ENCODE measurements at places on chromosomes 1 and 21.

- H3K4me1 ChIP-seq: peaks cover 3% of the 10 kb centered on the region
- no peak overlapping the region for H3K27ac ChIP-seq
- DNase-seq: no peak
- no peak overlapping the region for H3K4me3 ChIP-seq
These were observed 4.2 kb downstream of the PSMB4 start for GRCh38 chr1:151403612-151404011.

- peaks cover 92% of the 10 kb centered on the region for H3K27me3 ChIP-seq
- peaks cover 6% of the 10 kb centered on the region for H3K4me1 ChIP-seq
- H3K27ac ChIP-seq: no peak within 1 kb of the TSS
- H3K4me3 ChIP-seq: peak within 1 kb of the TSS; percentile 29
- H3K36me3 ChIP-seq: no peaks in the 10 kb centered on the region
- DNase-seq: peak; percentile 65
These were observed at the start of gene DMBX1 for GRCh38 chr1:46489638-46490405. TSS of gene DMBX1 (plus strand) at chr1:46489836. CDS start at chr1:46507011, 17,175 bp downstream.

DNA sequence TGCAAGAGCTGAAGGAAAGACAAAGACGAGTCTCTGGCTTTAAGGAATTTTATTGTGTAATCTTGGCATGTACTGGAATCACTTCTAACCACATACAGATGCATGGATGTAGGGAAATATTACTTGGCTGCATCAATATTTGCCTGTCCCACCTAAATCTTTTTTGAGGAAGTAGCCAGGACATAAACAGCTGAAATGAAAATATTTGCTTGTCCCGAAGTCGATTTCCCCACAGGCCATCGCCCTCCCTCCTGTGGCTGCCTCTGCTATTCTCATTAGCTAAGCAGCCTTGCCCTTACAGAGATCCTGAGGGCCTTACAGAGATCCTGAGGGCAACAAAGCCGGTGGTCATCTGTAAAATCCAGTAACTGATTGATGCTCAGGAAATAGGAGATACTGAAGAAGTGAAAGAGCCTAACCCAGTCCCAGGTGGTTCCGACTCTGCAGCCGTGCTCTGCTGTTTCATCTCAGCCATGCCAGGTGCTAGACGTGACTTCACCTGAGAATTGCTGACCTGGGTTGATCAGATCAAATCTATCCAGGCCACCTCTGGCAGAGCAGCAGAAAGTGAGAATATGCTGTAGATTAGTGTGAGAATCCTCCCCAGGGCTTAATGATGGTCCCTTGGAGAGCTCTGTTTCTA is 25.5 kb downstream of the MAN1C1 start:
- no peak overlapping the region for H3K27ac ChIP-seq
- no peak for DNase-seq
- no peaks in the 10 kb centered on the region for H3K4me1 ChIP-seq

DNA sequence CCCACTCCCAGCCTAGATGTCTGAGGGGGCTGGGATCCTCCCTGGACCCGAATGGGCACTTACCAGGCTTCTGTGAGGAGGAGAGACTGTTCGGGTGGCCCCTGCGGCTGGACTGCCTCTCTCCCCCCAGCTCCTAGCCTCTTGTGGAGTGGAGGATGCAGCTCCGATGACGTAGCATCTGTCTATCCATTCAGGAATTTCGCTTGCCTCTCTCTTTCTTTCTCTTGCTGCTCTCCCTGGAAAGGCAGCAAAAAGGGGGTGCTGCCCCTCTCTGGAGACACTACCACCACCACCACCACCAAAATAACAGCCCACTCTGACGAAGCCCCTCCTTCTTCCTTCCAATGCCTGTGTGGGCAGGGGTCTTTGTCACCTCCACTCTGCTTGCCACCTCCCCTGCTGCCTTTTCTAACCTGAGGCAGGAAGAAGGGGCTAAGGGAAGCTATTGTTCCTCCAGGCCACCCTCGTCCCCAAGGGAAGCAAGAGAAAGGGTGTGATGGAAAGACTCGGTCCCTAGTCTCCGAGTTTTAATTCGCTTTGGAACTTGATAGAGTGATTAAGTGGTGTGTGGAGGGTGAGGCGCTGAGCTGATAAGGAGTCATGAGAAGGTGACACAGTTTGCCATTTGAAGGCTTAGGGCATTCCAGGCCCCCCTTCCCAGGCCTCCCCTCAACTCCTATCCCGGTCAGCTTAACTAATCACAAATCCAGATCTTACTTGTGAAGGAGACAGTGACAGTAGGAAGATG is 60.5 kb downstream of the RHBG start:
- peaks cover 57% of the 10 kb centered on the region for H3K27me3 ChIP-seq
- no peak overlapping the region for H3K4me3 ChIP-seq
- H3K27ac ChIP-seq: no peak overlapping the region
- no peaks in the 10 kb centered on the region for H3K36me3 ChIP-seq
- no peaks in the 10 kb centered on the region for H3K4me1 ChIP-seq
- no peak for DNase-seq

- no peak overlapping the region for H3K4me3 ChIP-seq
- no peaks in the 10 kb centered on the region for H3K36me3 ChIP-seq
- no peak for DNase-seq
These were observed 147.5 kb downstream of the PTPRU start for GRCh38 chr1:29383746-29384371.

DNA sequence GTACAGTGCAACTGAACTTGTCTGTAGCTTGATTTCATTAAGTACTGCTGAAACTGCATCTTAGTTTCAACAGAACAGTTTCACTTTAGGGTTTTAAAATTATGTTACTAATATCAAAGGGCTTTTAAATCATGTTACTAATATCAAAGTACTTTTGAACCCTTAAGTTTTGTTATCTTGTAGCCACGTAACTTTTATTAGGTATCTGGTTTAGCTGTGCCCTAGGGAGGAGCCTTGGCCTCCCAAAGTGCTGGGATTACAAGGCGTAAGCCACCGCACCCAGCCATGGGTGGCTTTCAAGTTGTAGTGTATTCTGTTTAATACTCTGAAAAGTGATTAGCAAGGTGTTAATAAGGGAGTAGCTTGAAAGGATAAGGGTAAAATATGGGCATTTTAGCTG is 2.0 kb downstream of the KDM4A start:
- DNase-seq: peak; percentile 24
- peak overlapping the region; percentile 84 for H3K4me3 ChIP-seq
- no peaks in the 10 kb centered on the region for H3K27me3 ChIP-seq
- peak overlapping the region; percentile 98 for H3K27ac ChIP-seq

GRCh38 chr1:31666263-31666963 is 21.7 kb upstream of the PEF1 start:
- no peaks in the 10 kb centered on the region for H3K27me3 ChIP-seq
- peak overlapping the region; percentile 62 for H3K27ac ChIP-seq
- DNase-seq: peak; percentile 88
- H3K4me3 ChIP-seq: no peak overlapping the region
- no peaks in the 10 kb centered on the region for H3K36me3 ChIP-seq

GRCh38 chr1:116804736-116805135 is 50.5 kb downstream of the CD2 start:
- H3K4me1 ChIP-seq: no peaks in the 10 kb centered on the region
- no peaks in the 10 kb centered on the region for H3K36me3 ChIP-seq
- H3K4me3 ChIP-seq: no peak overlapping the region
- no peak overlapping the region for H3K27ac ChIP-seq
- no peaks in the 10 kb centered on the region for H3K27me3 ChIP-seq
- DNase-seq: no peak

DNA sequence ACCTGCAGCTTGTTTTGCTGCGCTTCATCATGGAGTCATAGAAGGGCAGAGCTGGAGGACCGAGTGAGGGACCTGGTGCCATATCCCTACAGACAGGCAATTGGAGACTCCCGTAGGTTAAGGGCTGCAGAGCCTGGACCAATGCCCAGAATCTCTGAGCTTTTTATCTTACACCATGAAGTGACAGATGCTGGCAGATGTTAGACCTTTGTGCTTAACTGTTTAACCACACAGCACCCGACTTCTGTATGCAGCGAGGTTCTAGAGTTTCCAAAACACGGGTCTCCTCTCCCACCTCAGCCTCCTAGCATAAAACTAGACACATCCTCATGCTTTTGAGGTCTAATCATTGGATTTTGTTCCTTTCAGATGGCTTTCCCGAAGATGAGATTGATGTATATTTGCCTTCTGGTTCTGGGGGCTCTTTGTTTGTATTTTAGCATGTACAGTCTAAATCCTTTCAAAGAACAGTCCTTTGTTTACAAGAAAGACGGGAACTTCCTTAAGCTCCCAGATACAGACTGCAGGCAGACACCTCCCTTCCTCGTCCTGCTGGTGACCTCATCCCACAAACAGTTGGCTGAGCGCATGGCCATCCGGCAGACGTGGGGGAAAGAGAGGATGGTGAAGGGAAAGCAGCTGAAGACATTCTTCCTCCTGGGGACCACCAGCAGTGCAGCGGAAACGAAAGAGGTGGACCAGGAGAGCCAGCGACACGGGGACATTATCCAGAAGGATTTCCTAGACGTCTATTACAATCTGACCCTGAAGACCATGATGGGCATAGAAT is 47.6 kb downstream of the B3GALT5 start:
- peak overlapping the region; percentile 79 for H3K27ac ChIP-seq
- DNase-seq: peak; percentile 71
- H3K27me3 ChIP-seq: no peaks in the 10 kb centered on the region
- peak overlapping the region; percentile 35 for H3K4me3 ChIP-seq
- H3K4me1 ChIP-seq: peaks cover 7% of the 10 kb centered on the region
- no peaks in the 10 kb centered on the region for H3K36me3 ChIP-seq

GRCh38 chr1:159071970-159072582 is 4.5 kb downstream of the AIM2 start:
- no peak for DNase-seq
- H3K4me1 ChIP-seq: no peaks in the 10 kb centered on the region
- no peaks in the 10 kb centered on the region for H3K36me3 ChIP-seq
- H3K27ac ChIP-seq: no peak overlapping the region
- no peaks in the 10 kb centered on the region for H3K27me3 ChIP-seq

DNA sequence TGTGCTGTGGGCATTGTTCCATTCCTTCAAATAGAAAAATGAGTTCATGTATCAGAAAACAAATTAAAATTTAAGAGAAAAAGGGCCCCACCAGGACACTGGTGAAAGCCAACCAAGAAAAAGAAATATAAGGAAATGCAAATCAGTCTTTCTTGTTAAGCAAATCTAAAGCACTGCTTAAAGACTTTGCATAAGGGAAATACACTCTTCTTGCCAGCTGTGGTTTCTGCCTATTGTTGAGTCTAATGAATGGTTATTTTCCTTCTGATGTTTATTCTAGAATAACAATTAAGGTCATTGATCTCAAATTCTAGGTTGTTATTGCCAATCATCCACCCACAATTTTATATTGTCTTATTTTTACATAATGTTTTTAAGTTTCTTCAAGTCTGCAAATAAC is 158.6 kb upstream of the SNX7 start:
- DNase-seq: no peak
- H3K36me3 ChIP-seq: no peaks in the 10 kb centered on the region
- H3K4me3 ChIP-seq: no peak overlapping the region

DNA sequence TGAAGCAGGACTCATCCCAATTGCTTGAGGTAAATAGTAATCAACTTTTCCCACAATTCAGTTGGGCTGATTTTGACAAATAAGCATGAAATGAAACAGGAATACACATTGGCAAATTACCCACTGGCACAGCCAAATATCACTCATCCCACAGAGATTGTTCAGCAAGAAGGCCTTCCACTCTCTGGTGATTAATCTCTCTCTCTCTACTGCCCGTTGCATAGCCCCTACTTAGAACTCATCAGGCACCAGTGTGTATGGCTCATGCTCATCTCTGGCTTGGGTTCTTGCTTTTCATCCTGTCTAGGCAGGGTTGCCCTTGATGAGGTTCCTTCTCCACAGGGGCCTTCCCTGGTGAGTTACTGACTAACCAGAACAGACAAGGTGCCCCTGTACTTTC is 1.1 kb downstream of the BSDC1 start:
- H3K36me3 ChIP-seq: peaks cover 6% of the 10 kb centered on the region
- no peak overlapping the region for H3K4me3 ChIP-seq
- no peaks in the 10 kb centered on the region for H3K27me3 ChIP-seq
- no peak overlapping the region for H3K27ac ChIP-seq

DNA sequence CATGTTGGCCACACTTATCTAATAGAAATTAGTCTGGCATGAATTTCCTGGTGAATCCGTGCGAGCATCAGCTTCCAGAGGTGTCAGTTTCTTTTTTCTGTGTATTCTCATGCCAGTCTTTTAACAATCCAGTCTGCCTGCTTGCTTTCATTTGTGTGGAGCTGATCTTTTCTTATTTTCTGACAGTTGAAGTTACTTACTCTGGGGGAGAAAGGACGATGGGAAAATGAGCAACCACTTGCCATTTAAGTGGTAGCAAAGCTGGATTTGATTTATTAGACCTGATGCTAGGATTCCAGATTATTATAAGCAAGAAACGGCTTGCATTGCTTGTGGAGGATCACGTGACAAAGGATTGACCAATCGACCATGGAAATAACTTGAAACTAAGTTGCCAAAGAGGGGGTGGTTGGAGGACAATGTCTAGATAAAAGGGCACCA is 24.3 kb upstream of the APP start:
- no peak overlapping the region for H3K4me3 ChIP-seq
- no peak for DNase-seq
- H3K27me3 ChIP-seq: no peaks in the 10 kb centered on the region
- no peaks in the 10 kb centered on the region for H3K4me1 ChIP-seq

GRCh38 chr1:6674771-6675170 is 26.8 kb downstream of the DNAJC11 start:
- H3K27ac ChIP-seq: no peak overlapping the region
- no peaks in the 10 kb centered on the region for H3K4me1 ChIP-seq

GRCh38 chr1:160741612-160742348 is 2.7 kb downstream of the SLAMF7 start:
- H3K27me3 ChIP-seq: no peaks in the 10 kb centered on the region
- H3K4me1 ChIP-seq: no peaks in the 10 kb centered on the region
- H3K4me3 ChIP-seq: no peak overlapping the region
- no peak for DNase-seq
- H3K36me3 ChIP-seq: no peaks in the 10 kb centered on the region

DNA sequence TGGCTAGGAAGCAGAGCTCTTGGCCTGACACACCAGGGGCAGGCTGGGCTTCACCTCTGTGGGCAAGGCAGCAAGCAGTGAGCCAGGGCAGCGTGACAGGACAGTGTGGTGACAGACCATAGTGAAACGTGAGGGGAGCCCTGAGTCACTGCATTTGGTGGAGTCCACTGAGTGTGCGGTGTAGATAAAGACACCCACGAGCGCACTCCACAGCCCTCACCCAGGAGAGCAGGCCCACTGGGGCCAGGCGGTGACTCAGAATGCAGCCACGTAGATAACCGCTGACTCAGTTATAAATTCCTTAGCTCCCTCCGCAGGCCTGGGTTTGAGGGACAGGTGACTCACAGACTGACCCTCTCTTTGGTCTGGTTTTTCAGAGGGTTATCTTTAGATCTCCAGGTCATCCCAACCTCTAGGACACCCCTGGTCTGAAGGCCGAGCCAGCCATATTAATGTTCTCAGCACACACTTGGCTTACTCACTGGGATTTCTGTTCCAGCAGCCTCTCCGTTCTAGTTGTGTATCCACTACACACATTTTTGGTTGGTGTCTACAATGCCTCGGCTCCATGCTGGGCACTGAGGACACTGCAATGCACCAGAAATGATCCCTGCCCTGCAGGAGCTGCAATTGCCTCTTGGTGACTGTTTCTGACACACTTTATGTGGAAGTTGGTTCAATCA is 90.2 kb upstream of the TSPAN2 start:
- H3K27ac ChIP-seq: no peak overlapping the region
- no peaks in the 10 kb centered on the region for H3K36me3 ChIP-seq
- H3K27me3 ChIP-seq: no peaks in the 10 kb centered on the region
- H3K4me1 ChIP-seq: no peaks in the 10 kb centered on the region

GRCh38 chr1:64098846-64099582 is 104.4 kb upstream of the UBE2U start:
- H3K27me3 ChIP-seq: no peaks in the 10 kb centered on the region
- no peaks in the 10 kb centered on the region for H3K36me3 ChIP-seq
- H3K4me3 ChIP-seq: no peak overlapping the region
- DNase-seq: no peak
- no peaks in the 10 kb centered on the region for H3K4me1 ChIP-seq
- H3K27ac ChIP-seq: no peak overlapping the region

GRCh38 chr1:235511470-235512240 is 7.4 kb upstream of the B3GALNT2 start:
- no peak overlapping the region for H3K4me3 ChIP-seq
- no peaks in the 10 kb centered on the region for H3K4me1 ChIP-seq
- no peaks in the 10 kb centered on the region for H3K36me3 ChIP-seq
- no peak overlapping the region for H3K27ac ChIP-seq

Data from colonic mucosa (tissue), 4 donors.